Fibroblast of skin of scalp (primary cell): ENCODE measurements at places on chromosomes 2 and 18.

GRCh38 chr18:46148810-46149209 lies 44.6 kb downstream of the HAUS1 start:
- peak; percentile 68 for DNase-seq

DNA sequence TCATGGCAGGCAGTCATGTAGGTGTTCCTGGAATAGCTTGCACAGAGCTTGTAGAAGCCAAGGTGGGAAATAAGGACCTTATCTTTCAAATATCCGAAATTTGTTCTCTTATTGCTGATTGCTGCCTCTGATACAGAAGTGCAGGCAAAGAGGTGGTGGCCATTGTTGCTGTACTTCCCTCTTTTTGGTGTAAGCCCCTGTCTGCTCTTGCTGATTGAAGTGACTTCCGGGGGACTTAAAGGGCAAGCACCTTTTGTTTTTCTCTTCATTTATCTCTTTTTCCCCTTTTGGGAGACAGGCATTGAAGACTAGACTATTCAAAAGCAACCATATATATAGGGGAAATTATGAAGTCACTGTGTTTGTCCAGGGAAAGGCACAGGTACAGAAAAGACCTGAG lies 131.6 kb upstream of the OTX1 start:
- DNase-seq: no peak

DNA sequence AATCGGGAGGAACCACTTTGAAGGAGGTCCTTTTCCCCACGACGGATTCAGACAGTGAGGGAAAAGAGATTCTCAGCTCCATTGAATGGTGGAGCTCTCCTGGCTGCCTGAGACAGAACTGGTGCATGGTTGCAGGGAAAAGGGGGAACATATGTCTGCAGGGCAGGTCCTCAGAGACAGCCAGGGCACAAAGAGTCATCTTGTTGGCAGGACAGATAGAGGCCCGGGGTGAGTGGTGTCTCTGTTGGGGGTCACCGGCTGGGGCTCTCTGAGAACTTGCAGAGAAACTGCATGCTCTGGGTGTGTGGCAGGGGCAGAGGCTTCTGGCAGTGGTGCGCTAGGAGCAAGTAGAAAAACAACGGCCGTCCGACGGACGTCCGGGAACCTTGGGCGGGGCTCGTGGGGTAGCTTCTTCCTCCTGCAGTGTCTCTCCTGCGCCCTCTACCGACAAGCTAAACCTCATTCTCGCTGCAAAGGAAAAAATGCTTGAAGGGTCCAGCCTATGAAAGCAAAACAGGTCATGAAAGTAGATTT lies 94.3 kb downstream of the CDCA7 start:
- peak; percentile 83 for DNase-seq

DNA sequence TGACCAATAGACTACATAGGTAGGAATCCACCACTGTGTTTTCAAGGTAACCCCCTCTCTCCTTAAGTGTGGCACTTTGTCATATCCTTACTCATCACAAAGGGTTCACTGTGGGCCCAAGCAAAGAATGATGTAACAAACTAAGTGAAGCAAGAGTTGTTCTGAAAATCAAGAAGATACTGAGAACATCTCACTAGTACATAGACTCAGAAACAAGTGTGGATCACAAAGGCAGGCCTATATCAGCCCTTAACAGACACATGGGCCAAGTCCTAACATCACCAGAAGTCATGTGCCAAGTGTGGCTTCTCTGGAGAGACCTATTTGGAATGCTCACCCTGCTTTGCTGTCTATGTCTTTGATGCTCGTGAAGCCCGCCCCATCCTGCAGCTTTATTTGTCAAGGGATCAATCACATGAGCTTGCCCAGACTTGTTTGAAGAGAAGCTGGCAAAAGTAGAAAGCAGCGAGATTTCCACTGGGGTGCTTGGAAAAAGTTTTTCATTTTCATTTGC lies 131.2 kb upstream of the TTC39C start:
- no peak for DNase-seq

DNA sequence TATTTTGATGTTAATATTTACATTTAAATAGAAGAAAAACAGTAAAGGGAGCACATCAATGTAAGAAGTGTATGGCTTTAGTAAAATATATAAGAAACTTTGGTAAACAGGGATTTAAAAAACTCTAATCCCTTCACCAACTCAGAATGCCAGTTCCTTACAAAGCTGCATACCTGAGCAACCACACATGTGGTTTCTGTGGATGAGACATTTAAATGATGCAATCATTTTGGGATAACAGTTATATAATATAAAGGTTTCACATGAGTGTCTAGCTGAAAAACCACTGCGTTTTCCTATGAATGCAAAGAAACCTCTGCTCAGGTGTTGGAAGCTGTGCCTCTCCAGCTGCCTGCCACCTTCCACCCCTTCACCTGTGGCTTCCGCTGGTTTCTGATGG lies 209.1 kb upstream of the REV1 start:
- DNase-seq: peak; percentile 73

DNA sequence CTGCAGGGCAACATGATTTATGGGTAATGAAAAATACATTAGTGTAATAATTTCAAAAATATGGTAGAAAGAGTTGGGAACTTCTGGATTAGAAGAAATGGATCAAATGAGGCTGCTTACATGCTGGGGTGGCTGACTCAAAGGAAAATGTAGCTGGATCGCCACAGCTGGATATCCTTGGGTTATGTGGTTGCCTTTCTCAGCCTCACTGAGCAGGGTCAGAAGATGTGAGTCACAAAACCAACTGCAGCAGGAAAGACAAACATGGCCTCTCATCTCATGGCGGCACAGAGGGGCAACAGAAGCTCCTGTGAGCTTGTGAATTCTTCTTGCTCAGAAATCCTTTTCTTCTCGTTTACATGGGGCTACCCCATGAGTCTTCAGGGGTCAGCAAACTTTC lies 317.1 kb upstream of the SPRED2 start:
- DNase-seq: peak; percentile 80

- no peak for DNase-seq
Observed at GRCh38 chr2:237652181-237652580, 24.8 kb downstream of the LRRFIP1 start.

DNA sequence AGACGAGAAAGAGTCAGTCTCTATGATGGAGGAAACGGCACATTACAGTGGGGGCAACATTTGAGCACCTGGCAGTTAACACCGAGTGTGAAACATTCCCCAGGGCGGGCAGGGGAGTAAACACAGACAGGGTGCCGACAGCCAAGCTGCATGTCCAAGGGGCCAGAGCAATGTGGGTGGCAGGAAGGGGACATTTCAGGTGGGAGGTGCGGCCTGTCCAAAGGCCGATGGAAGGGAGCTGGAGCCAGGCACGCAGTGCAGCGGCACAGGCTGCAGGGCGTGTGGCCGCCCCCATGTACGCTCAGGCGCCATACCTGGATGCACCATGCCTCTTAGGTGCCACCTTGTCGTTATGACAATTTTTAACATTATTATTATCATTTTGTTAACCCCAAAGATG lies 43.3 kb downstream of the TIMM21 start:
- no peak for DNase-seq

GRCh38 chr2:122682356-122682755 lies 926.9 kb downstream of the TSN start:
- no peak for DNase-seq

GRCh38 chr18:32139835-32140283 lies 48.2 kb downstream of the RNF138 start:
- DNase-seq: no peak

DNA sequence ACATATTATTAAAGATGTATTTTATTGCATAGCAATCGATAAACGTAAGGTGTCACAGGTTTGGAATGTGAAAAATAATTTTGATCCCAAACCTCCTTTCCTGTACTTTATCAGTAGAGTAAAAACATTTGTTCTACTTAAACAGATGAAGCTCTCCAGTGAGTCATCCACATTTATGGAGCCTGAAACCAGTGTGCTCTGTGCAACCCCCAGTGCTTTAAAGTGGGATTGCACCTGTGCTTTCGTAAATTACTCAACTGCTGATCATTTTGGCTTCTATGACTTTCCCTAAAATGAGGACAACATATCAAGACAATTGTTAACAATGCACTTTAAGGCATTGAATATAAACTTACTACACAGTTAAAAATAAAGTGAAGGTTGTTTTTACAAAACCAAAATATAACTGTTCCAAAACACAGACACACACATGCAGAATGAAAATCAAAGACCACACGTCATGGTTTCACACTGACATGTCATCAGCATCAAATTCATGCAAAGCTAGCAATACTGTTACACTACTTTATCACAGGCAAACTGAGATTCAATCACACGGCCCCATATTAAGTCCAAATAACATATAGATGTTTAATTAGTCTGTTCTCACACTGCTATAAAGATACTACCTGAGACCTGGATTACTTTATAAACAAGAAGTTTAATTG lies 9.7 kb downstream of the TMEM18 start:
- DNase-seq: peak; percentile 53

DNA sequence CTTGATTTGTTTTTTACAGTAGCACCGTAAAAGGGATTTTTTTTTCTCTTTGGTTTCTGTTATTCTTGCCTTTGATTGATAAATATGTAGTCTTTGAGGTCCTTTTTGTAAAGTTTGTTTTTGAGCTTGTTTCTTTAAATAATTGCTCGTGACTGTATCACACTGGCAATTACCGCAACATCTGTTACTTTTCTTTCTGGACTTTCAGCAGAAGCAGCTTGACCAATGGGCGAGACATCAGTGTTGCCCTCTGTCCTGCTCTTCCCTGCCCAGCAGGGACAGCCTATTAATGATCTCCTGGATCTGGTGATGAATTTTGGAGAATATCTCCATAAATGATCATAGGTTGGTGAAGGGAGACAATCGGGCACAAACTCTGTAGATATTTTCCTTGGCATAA lies 74.9 kb downstream of the TDRD15 start:
- no peak for DNase-seq

- DNase-seq: no peak
Observed at GRCh38 chr2:191032588-191033429, 18.8 kb upstream of the STAT1 start.

DNA sequence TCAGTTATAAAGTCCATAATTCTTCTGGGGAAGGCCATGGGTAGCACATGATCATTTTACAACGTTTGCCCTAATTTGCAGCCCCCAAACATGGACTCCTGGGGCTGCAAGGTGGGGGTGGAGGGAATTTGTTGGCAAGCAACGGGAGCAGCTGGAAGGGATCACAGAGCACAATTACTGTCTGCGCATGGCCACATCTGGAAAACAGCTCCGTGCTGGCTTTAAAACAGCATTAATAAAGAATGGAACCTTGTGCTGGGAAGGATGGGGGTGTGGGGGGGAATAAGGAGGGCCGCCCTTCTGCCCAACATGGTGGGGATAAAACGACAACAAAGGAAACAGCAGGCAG lies 60.9 kb upstream of the SLC14A2 start:
- DNase-seq: no peak

GRCh38 chr2:145408980-145409379 lies 889.1 kb upstream of the ZEB2 start:
- DNase-seq: no peak

DNA sequence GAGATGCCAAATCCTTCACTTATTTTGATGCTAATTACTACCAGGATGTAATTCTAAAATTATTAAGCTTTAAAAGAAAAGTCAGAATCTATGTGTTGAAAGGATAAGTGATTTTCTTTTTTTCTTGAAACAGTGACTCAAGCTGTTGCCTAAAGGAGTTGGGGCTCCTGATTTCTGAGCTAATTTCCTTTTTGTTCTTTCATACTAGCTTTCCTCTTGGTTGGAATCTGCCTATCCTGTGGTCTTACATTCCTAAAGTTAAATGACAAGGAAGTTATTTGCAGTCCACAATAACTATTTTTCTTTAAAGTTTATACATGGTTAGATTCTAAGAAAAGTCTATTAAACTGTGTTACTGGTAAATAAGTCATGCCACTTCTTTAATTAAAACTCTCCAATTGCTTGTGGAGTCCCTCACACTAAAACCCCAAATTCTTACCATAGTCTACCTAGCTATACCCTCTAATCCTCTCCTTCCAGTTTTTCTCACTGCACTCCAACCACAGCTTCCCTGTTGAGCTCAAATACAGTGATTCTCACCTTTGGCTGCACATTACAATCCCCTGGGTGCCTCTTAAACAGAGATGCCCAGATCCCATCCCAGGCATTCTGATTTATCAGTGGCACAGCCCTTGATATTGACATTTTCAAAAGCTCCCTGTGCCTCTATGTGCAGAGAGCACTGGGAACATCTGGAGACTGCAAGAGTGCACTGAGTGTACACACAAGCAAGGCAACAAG lies 63.3 kb upstream of the EFEMP1 start:
- DNase-seq: peak; percentile 59

DNA sequence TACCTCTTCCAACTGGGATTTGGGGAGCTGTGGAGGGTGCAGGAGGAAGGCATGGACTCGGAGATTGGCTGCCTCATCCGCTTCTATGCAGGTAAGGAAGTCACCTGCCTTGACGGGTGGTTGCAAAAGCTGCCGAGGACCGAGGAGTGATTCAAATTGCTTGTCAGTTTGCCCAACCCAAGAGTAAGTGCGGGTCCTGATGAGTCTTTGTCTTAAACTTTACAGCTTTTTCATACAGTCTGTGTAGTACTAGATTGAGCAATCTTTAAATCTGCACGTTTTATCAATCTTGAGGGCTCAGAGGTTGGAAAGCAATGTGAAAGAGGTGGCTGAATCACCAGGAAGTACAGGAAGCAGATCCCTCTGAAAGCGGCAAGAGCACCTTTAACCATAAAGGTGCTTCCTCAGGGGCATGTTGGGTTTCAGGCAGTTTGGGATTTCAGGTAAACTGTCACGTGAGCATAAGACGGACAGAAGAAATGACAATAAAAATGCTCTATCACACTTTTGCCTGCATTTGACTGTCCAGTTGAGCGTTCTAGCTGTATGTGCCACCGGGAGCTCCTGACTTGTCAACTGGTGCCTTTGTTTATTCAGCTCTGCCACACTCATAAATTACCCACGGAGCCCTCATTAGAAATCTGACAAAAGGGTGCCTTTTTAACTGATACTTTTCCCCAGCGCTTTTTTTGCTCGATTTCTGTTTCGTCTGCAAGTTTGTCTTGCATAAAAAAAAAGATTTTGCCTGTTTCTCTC lies 2.0 kb downstream of the PHLPP1 start:
- peak; percentile 36 for DNase-seq

DNA sequence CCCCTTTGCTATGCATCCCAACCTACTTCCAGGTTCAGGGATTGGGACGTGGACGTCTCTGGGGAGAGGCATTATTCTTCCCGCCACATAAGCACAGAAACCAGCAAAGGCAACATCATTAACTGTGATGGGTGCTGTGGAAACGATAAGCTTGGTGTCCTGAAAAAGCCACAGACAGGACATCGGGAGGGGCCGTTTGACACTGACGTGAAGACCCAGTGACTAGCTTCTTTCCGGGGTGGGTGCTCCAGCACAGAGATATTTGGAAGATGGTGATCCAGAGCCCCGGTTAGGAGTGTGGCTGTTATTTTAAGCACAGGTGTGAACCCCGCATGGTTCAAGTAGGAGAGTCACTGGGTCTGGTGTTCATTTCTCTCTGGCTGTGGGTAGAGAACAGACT lies 163.8 kb upstream of the HDAC4 start:
- no peak for DNase-seq

GRCh38 chr18:22604986-22605421 lies 187.3 kb upstream of the CTAGE1 start:
- no peak for DNase-seq

- no peak for DNase-seq
Observed at GRCh38 chr18:42176599-42176998, 221.6 kb downstream of the PIK3C3 start.

GRCh38 chr2:173578404-173579107 lies 223.9 kb downstream of the CDCA7 start:
- DNase-seq: no peak
